ENCODE measurements at places on chromosomes 13 and 19.

GRCh38 chr13:49497272-49497671 lies 1.5 kb downstream of the PHF11 start:
- H3K27ac ChIP-seq = peak overlapping the region; percentile 63
- H3K4me1 ChIP-seq = no peaks in the 10 kb centered on the region
- H3K27me3 ChIP-seq = no peaks in the 10 kb centered on the region

- H3K36me3 ChIP-seq = no peaks in the 10 kb centered on the region
- no peak overlapping the region for H3K27ac ChIP-seq
- no peaks in the 10 kb centered on the region for H3K4me1 ChIP-seq
- DNase-seq = no peak
Measured at GRCh38 chr13:95533545-95534160, 18.9 kb upstream of the CLDN10 start.

DNA sequence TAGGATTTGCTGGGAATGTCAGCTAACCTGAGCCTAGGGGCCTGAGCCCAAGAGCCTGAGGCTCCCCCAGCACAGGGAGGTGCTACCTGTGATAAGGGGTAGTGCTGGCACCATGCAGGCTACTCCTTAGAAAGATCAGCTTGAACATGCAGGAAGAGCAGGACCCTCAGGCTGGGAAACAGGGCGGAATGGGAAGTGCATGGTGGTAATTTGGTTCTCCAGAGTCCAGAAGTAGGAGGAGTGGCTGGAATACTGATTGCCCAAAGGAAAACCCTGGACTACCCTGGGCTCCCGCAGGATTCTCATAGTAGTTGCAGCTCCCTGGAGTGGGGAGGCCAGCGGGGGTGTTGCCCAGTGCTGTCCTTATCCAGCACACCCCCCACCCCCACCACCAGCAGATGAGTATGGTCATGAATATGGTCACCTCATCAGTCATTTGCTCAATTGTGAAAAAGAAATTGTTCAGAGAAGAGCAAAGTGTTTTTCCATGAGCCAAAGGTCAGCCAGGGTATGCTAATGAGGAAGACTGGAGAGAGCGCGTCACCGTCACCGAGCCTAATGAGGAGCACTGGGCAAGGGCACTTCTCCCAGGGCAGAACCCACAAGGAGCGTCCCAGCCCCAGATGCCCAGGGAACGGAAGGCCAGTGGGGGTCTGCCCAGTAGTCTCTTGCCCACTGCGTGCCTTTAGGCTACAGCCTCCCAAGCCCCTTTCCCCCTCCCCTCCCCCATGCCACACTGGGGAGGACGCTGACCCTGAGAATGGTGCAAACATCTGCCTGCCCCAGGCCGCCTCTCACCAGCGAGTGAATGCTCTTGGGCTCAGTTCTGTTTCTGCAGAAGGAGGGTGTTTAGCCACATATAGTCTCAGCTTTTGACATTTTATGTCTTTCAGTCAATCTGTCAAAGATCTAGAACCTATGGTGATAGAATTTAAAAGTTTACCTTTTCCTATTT lies 5.3 kb downstream of the SLC25A15 start:
- DNase-seq = no peak
- H3K27me3 ChIP-seq = no peaks in the 10 kb centered on the region
- no peaks in the 10 kb centered on the region for H3K4me1 ChIP-seq
- no peak overlapping the region for H3K4me3 ChIP-seq

- no peak for DNase-seq
- H3K27me3 ChIP-seq = no peaks in the 10 kb centered on the region
- H3K27ac ChIP-seq = no peak overlapping the region
- no peak overlapping the region for H3K4me3 ChIP-seq
Measured at GRCh38 chr13:59024434-59024833, 1139.3 kb downstream of the DIAPH3 start.

DNA sequence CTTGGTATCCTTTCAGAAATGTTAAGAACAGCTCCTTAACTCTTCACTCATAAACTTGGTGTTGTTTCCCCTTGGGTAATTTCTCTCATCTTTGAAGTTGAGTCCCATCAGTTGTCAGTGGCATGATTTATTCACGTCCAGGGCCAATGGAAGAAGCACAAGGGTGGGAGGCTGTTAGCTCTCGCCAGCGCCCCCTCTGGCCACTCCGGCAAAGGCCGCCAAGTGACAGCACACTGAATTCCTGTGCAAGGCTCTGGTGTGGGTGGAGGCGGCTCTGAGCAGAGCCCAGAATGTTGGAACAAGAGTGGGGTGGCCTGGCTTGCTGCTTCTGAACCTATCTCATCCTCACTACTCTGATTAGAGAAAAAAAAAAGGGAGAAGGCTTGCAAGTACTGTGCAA lies 13.1 kb upstream of the MEDAG start:
- no peak for DNase-seq
- H3K27ac ChIP-seq = no peak overlapping the region
- H3K27me3 ChIP-seq = no peaks in the 10 kb centered on the region
- H3K4me1 ChIP-seq = no peaks in the 10 kb centered on the region

GRCh38 chr19:4337906-4338440 lies 654 bp downstream of the STAP2 start:
- H3K4me1 ChIP-seq = no peaks in the 10 kb centered on the region
- H3K36me3 ChIP-seq = no peaks in the 10 kb centered on the region
- peak overlapping the region; percentile 48 for H3K4me3 ChIP-seq
- no peaks in the 10 kb centered on the region for H3K27me3 ChIP-seq
- DNase-seq = no peak

DNA sequence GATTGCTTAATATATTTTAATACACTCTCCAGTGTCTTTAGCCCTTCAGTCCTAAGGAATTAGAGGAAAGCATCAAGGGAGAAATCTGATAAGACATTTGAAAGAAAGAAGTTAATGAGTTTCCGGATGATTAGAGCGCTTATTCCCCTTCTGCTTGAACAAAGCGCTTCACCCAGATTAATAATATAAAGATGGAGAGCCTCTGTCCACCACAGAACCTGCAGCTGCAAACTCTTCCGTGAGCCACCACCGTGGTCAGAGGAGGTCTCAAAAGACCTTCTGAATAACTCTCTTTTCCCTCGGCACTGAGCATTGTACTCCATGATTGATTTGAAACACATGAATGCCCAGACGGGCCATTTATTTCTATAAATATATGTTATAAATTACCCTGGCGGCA lies 14.2 kb upstream of the TUBGCP3 start:
- H3K27me3 ChIP-seq = no peaks in the 10 kb centered on the region
- H3K27ac ChIP-seq = no peak overlapping the region
- no peaks in the 10 kb centered on the region for H3K36me3 ChIP-seq
- H3K4me3 ChIP-seq = no peak overlapping the region

DNA sequence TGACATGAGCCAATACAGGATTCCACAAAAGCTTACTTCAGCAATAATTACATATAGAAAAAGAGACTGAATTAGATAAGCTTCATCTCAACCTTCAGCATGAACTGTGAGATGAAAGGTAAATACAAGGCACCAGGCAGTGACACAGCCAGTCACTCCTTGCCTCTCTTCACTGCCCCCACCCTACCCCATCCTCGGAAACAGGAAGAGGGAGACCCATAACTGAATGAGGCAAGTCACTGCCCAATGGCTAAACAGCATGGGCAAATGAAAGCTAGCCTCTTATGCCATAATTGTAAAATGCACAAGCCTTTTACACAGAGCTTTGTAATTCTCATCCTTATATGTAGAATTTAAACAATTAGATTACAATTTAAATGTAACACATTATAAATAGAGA lies 1.7 kb downstream of the ZNF160 start:
- no peaks in the 10 kb centered on the region for H3K27me3 ChIP-seq
- no peak overlapping the region for H3K4me3 ChIP-seq
- no peak overlapping the region for H3K27ac ChIP-seq

DNA sequence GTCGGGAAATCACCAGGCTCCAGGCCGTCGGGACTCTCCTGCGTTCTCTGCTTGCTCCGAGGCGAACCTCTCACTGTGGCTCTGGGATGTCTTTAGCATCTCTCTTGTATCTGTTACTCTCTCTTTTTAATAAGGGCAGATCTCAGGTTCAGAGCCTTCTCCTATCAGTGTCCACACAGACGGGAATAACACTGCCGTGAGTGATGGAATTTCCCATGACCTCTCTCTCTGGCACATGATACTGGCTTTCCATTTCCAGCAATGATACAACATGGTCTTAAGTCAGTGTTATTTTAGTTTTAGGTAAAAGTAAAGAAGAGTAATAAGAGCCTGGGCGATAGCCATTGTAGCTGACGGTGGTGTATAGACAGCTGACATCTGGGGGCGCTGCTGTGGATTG lies 9.3 kb downstream of the ZNF444 start:
- H3K4me1 ChIP-seq = no peaks in the 10 kb centered on the region
- H3K36me3 ChIP-seq = no peaks in the 10 kb centered on the region
- no peak for DNase-seq
- no peaks in the 10 kb centered on the region for H3K27me3 ChIP-seq
- no peak overlapping the region for H3K27ac ChIP-seq
- no peak overlapping the region for H3K4me3 ChIP-seq

GRCh38 chr13:59744747-59745391 lies 418.9 kb downstream of the DIAPH3 start:
- no peak for DNase-seq
- no peaks in the 10 kb centered on the region for H3K4me1 ChIP-seq
- no peaks in the 10 kb centered on the region for H3K27me3 ChIP-seq
- no peaks in the 10 kb centered on the region for H3K36me3 ChIP-seq
- no peak overlapping the region for H3K27ac ChIP-seq

DNA sequence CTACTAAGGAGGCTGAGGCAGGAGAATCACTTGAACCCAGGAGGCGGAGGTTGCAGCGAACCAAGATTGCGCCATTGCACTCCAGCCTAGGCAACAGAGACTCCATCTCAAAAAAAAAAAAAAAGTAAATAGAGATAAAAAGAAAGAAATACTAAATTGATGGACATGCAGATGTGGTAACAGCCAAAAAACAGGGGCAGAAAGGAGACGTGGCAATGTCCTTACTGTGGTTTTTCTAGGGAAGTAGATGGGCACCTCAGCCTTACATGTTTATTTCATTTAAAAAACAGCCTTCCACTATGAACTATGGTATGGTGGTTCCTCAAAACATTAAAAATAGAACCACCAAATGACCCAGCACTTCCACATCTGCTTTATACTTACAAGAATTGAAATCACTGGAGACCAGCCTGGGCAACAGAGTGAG lies 6.5 kb upstream of the EIF3G start:
- DNase-seq = no peak
- no peaks in the 10 kb centered on the region for H3K36me3 ChIP-seq
- no peak overlapping the region for H3K4me3 ChIP-seq
- no peaks in the 10 kb centered on the region for H3K27me3 ChIP-seq
- no peak overlapping the region for H3K27ac ChIP-seq

DNA sequence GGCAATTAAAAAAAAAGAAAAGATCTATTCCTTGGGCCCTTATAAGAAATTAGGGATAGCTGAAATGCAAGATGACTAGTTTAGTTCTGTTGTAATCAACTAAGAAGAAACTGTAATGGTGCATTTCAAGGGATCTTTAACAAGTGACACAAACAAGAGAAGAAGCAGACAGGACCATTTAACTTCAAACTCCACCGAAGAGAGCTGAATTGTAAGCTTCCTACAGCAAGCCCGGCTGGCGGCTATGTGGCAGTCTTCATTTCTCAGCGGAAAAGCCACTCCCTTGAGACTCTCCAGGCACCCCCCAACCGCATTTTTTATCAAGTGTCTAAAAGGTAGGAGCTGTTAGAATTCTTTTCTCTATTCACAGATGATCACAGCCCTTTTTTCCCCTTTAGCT lies 305.2 kb upstream of the ZNF507 start:
- no peak overlapping the region for H3K27ac ChIP-seq
- H3K27me3 ChIP-seq = peaks cover 26% of the 10 kb centered on the region
- H3K4me3 ChIP-seq = no peak overlapping the region

DNA sequence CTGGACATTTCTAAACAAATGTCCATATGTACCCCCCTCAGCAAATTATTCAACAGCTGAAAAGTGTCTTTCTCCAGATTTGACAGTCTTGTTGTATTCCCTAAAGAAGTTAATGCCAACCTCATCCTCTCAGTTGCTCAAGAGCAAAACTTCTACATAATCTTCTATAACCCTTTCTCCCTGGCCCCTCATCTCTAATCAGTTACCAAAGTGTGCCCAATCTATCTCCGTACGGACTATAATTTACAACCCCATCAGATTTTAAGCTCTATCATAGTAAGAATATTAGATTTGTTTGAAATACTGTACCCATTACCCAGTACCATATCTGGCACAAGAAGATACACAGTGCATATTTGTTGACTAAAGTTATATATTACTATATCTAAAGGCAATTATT lies 101.5 kb downstream of the FGF14 start:
- no peak overlapping the region for H3K4me3 ChIP-seq
- H3K4me1 ChIP-seq = no peaks in the 10 kb centered on the region
- DNase-seq = no peak
- no peaks in the 10 kb centered on the region for H3K36me3 ChIP-seq
- H3K27me3 ChIP-seq = no peaks in the 10 kb centered on the region
- H3K27ac ChIP-seq = no peak overlapping the region

- H3K27me3 ChIP-seq = no peaks in the 10 kb centered on the region
- no peaks in the 10 kb centered on the region for H3K36me3 ChIP-seq
- H3K4me1 ChIP-seq = no peaks in the 10 kb centered on the region
- no peak overlapping the region for H3K27ac ChIP-seq
Measured at GRCh38 chr13:61954092-61954491, 538.4 kb upstream of the PCDH20 start.

- no peaks in the 10 kb centered on the region for H3K36me3 ChIP-seq
- no peaks in the 10 kb centered on the region for H3K4me1 ChIP-seq
- no peak for DNase-seq
Measured at GRCh38 chr19:9139609-9140158, 513 bp upstream of the ZNF317 start.

- H3K4me1 ChIP-seq = peaks cover 7% of the 10 kb centered on the region
- H3K27me3 ChIP-seq = no peaks in the 10 kb centered on the region
- no peaks in the 10 kb centered on the region for H3K36me3 ChIP-seq
Measured at GRCh38 chr13:94515374-94515773, 35.9 kb upstream of the DCT start.

- H3K36me3 ChIP-seq = no peaks in the 10 kb centered on the region
- H3K27me3 ChIP-seq = no peaks in the 10 kb centered on the region
Measured at GRCh38 chr13:48533961-48534600, 1.2 kb upstream of the RCBTB2 start.

DNA sequence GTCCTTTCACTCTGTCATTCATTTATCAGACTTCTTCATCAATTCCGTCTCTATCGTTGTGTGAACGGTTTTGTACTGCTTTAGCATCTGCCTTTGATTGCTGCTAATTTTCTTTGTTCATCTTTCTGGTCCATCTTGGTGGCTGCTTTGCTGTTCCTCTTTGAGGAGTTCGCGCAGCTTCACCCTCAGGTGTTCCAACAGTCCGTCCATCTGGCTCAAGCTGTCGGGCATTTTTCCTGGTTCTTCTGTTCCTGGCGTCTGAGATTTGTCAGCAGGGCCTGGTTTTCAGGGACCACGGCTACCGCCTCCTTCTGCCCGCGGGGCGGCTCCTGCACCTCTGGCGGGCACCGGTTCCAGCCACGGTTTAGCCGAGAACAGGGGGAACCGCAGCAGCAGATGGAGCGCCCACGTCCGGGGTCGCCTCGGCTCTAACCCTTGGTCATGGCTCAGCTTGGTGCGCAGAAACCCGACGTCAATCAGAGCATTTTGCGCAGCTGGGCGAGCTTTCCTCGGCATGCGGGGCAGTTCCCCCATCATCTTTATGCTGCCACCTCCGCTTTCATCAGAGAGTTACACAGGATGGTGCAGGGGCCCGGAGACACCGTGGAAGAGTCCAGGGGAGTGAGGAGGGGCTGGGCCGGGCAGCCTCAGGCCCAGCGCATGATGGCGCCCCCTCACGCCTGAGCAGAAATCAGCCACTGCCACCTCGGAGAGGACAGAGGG lies 89.5 kb downstream of the ZNF100 start:
- no peak for DNase-seq
- H3K27me3 ChIP-seq = no peaks in the 10 kb centered on the region
- H3K27ac ChIP-seq = no peak overlapping the region
- no peak overlapping the region for H3K4me3 ChIP-seq
- no peaks in the 10 kb centered on the region for H3K4me1 ChIP-seq
- H3K36me3 ChIP-seq = no peaks in the 10 kb centered on the region

GRCh38 chr19:50959731-50960500 lies 7.1 kb upstream of the KLK5 start:
- no peaks in the 10 kb centered on the region for H3K27me3 ChIP-seq
- H3K36me3 ChIP-seq = no peaks in the 10 kb centered on the region
- no peak overlapping the region for H3K27ac ChIP-seq
- no peaks in the 10 kb centered on the region for H3K4me1 ChIP-seq
- DNase-seq = no peak
